ENCODE measurements at places on chromosomes 13 and 19.

- DNase-seq: no peak
Observed at GRCh38 chr13:98004107-98004506, 50.6 kb downstream of the IPO5 start.

GRCh38 chr13:48571126-48571913 is 38.4 kb upstream of the RCBTB2 start:
- no peak for DNase-seq

DNA sequence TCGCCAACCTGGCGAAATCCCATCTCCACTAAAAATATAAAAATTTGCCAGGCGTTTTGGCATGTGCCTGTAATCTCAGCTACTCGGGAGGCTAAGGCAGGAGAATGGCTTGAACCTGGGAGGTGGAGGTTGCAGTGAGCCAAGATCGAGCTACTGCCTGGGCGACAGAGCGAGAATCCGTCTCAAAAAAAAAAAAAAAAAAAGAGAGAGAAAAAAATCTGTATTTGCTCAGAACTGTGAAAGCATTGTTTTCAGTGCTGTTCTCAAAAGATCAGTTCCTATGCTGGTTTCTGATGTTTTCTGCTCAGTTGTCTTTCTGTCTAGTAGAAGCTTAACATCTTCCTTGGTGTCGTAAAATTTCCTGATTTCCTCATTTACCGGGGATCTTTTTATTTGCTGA is 2.5 kb downstream of the SF3A2 start:
- DNase-seq: no peak

DNA sequence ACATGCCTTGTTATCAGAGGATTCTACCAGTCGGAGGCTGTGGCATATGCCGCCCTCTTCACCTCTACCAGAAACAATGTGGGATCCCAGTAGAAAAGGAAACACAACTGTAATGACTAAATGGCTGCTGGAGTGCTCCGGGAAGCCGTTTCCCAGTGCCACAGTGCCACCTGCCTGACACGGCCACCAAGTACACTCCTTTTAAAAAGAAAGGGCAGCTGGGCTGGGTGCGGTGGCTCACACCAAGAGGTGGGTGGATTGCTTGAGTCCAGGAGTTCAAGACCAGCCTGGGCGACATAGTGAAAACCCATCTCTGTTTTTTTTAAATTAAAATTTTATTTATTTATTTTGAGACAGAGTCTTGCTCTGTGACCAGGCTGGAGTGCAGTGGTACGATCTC is 67.3 kb downstream of the TRPM4 start:
- no peak for DNase-seq

- DNase-seq: no peak
Observed at GRCh38 chr13:110983241-110983640, 68.4 kb upstream of the ANKRD10 start.

- DNase-seq: peak; percentile 22
Observed at GRCh38 chr13:80386002-80386401, 45.1 kb upstream of the SPRY2 start.

DNA sequence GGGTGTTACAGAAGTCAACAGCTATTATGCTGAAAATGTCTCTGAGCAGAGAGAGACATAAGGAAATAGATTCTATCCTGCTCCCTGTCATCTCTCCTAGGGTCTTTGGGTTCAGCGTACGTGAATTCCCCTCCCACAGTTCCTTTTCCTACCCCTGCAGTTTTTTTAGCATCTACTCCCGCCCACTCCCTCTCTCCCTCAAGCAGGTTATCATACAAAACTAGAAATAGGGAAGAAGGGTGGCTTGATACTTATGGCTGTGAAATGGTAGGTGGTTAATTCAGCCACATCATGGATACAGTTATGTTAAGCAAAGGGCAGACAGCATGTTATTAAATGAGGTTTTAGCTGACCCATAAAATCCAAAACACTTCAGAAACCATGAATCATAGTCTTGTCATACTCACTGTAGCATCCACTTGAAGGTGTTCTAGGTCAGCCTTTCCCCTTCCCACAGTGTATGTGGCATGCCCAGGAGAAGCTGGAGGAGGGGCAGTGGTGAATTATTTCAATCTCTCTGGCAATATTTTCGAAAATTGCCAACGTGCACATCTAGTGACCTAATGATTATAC is 236.8 kb upstream of the SERP2 start:
- DNase-seq: no peak

All from T-helper 2 cell (primary cell).